ENCODE measurements at places on chromosomes 5 and 9.

DNA sequence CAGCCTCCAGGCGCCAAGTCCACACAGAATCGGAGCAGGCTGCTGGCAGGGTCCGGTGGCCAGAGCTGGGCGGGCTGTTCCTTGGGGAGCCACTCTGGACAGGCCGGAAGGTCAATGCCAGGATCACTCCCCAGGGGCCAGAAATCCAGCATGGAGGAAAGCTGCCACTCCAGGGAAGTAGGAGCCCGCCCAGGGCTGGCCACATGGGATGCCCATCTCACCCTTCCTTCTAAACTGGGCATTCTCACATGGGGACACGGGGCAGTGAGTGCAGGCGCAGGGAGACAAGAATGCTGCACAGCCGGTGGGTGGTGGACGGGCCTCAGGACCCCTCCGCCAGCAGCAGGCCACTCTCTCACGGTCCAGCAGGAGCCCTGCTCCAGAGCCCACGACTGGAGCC is 58.2 kb downstream of the ADAMTS2 start:
- DNase-seq: no peak

DNA sequence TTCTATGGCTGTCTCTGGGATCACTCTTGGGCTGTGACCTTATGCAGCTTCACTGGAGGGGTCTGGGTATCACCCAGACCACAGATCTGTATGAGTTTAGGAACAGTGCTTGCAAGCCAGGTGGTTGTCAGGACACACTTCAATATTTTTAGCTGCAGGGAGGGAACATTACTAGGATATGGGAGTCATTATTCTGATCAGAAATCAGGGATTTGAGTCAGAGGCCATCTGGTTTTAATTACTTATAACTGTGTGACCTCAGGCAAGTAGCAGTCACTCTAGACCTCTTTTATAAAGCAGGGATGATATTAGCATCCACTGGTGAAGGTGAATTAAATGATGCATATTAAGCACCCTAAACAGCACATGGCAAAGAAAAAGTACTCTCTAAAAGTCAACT is 60.1 kb upstream of the NMUR2 start:
- DNase-seq: no peak

DNA sequence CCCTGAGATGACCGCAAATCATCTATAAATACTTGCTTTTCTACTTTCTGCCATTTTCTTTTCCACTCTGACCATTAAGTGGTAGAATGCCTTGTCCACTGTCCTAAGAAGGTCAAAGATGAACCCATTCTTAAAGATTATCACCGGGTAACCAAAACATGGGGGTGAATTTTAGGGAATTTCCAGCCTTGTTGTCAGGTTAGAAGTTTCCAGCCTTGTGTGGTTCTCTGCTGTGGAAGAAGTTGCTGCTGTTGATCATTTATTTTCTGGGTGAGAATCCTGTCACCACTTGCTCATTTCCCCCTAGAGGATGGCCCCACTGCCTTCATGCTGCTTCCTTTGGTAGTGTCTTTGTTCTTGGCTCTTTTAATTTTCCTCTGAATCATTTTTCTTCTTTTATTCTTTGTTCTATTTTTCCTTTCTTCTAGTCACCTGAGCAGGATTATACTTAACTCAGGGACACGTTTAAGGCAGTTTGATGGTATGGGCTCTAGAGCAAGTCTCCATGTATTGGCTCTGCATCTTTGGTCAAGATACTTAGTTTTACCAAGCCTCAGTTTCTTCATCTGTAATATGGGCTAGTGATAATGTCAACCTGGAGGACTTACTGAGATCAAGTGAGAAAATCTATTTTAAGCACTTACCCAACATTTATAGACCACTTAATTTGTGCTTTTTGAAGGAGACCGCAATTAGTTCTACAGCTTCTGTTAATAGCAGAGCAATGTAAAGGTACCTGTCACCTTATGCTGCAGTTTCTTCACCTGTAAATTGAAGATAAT is 266.2 kb downstream of the ARHGAP26 start:
- DNase-seq: no peak

GRCh38 chr9:124239249-124240073 is 18.3 kb upstream of the NEK6 start:
- DNase-seq: no peak

- DNase-seq: no peak
These were observed 3.0 kb upstream of the HRCT1 start for GRCh38 chr9:35903049-35903448.

DNA sequence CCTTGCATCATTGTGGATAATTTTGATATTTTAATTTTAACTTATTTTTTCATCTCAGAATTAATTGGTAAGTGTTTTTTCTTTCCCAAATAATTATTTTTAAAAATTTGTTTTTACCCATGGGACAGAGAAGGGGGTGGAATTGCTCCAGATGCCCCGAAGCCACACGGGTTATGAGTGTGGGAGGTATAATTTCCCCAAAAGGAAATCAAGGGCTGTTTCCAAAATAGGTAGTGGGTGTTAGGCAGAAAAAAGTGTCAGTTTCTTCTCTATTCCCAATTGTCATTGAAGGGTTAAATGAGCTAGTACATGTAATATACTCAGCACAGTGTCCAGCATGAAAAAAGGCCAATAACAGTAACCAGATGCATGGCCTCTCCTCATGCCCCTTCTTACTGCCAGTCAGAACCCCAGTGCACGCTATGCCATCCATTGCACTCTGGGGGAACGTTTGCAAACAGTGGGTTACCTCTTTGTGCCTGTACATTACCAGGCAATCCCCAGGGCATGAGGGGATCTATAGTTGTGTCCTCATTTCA is 36.4 kb upstream of the ANGPTL2 start:
- DNase-seq: no peak

GRCh38 chr9:133835262-133835901 is 97.2 kb upstream of the SARDH start:
- no peak for DNase-seq

- DNase-seq: no peak
These were observed 103.5 kb downstream of the NDUFAF2 start for GRCh38 chr5:61048534-61048933.

DNA sequence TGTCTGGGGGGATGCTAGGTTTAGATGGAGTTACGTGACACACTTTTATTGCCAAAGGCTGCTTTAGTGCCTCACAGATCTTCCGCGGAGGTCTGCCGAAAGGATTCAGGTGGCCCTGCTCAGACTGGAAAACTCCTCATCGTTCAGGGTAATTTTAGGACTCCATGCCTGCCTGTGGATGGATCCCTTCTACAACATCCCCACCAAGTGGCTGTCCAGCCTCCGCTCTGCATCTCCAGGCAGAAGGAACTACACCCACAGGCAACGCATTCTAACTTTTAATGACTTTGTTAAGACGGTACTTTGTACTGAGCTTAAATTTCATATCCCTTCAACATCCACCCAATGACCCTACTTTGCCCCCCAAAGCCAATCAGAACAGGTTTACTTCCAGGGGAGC is 29.4 kb downstream of the ATPSCKMT start:
- DNase-seq: no peak

DNA sequence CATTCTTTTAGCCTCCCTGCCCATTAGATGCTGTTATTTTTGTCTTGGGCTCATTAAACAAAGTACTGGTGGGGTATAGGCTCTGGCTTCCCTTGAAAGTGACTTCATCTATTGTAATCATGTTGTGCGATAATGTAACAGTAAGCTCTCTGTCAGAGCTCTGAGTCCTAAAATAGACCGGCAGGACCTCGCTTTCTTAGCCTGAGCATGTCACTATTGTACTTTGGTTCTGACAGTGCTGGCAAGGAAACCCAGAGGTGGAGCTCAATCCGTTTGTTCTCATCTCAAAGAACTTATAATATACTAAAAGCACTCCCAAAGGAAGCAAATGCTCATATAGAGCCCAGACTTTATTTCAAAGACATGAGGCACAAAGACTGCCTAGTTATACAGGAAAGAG is 339.1 kb upstream of the CCNH start:
- no peak for DNase-seq

DNA sequence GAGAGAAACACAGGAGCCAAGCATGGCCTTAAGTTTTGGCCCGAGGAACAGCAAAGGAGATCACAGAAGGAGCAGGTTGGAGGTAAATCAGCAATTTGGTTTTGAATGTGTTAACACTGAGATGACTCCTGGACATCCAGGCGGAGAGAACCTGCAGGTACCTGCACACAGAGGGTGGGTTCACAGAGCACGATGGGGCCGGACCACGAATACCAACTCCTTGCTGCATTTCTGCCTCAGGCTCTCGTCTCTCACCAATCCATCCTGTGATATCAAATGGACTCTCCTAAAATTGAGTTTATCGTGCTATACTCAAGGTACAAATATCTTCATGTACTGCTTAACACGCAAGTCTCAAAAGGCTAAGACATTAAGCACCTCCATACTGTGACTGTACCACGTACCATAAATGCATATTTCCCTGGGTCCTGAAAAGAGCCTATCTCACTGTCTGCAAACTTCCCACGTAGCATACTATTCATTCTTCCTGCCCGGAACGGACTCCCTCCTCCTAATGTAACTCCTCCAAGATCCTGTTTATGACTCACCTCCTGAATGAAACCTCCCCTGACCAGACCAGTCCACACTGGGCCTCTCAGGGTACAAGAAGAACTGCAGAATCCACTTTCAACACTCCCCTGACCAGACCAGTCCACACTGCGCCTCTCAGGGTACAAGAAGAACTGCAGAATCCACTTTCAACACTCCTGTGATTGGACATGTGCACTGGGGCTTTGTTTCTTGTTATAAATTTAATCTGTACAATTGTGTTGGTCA is 380.8 kb upstream of the RFX3 start:
- no peak for DNase-seq

- DNase-seq: peak; percentile 4
These were observed 523.5 kb upstream of the CLINT1 start for GRCh38 chr5:158382473-158382872.

DNA sequence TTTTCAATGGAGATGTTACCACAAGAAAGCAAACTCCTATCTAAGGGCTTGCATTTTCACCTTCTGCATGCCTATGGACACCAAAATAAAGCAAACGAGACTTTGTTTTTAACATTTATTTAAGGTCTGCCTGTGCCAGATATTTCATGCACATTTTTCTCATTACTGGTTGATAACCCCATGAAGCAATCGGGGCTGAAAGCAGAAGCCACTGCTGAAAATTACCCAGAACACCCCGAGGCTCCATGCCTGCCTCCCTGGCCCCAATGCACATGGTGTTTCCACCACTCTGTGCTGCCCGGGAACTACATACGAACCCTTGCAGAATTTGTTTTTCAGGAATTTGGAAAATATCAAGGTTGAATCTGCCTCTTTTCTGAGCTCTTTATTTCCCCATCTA is 240.1 kb downstream of the NR2F1-AS1 start:
- DNase-seq: no peak

DNA sequence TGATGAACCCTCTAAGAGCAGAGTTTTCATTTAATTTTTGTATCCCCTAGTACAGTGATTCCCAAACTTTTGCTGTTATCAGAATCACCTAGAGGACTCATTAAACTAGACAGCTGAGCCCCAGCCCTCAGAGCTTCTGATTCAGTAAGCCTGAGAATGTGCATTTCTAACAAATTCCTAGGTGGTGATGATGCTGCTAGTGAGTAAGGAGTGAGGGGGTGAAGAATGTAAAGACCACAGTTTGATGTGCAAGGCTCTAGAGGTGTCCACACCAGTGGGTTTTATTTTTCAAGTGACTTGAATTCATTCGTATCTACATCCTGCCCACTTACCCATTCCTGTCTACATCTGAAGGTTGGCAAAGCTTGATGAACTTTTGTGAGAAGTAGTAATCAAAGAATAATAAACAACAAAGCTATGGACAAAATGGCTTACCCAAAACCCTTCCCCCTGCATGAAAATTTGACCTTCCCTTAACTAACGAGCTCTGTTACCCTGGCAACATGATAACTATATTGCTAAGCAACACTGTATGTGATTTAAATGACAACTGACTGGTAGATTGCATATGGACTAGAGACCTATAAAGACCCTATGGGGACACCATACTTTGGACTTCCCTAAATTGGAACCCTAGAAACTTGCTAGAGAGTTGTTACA is 35.2 kb downstream of the DTWD2 start:
- no peak for DNase-seq

- no peak for DNase-seq
These were observed 15.2 kb upstream of the ZCCHC9 start for GRCh38 chr5:81286059-81286617.

DNA sequence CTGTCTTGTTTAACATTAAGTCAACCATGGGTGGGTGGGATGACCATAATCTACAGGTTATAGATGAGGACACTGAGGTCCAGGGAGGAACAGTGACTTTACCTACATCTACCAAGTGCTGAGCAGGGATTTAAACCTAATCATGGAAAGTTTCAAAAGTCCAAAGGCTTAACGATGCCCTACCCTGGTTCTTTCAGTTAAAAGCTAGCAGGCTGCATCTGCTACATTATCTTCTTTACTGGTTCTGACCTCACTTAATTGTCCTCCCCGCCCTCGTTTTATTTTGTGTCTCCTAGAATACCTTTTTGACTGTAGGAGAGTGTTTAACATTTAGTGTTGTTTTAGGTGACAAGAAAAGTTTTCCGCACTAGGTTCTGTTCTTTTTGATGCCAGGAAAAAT is 735.2 kb downstream of the TLR4 start:
- no peak for DNase-seq

DNA sequence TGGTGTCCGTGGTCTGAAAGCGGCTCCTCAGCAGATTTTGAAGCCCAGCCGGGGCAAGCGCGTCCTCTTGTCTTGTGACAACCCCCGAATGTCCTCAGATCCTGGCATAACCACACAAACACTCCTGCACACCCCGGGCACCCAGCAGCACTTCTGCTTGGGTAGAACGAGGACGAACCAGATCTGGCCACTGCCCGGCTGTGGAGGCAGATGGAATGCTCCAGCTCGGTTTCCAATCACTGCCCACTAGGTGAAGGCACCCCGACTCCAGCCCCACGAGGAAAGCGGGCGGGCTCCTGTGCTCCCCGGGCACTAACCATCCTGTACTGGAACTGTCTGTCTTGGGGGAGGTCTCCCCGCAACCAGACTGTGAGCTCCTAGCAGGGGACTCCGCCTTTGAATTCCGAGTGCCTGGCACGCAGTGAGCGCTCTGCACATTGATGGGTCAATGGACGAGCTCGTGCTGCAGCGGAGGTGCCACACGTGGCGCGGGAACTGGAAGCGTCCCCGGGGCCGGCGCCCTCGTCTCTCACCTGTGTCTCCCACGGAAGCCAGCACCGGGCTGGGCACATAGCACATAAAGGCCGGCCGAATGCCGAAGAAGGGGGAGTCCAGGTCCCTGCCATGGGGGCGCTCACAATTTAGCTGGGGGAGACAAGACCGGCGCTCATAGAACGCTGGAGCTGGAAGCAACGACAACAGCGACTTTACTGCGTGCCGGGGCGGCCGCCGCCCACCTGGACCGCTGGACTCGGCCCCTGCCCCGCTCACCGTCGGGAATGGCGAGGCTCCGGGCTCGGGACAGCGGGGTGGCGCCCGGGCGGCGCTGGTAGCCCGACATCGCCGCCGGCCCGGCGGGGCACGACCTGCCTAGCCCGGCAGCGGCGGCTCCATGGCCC is 608 bp downstream of the ENTR1 start:
- no peak for DNase-seq

- no peak for DNase-seq
These were observed 11.0 kb downstream of the B4GALT7 start for GRCh38 chr5:177610770-177611445.

- no peak for DNase-seq
These were observed 153.3 kb upstream of the SLC12A2 start for GRCh38 chr5:127930311-127930710.

All from esophagus squamous epithelium (tissue), 5 donors.